Kidney epithelial cell (primary cell): ENCODE measurements at places on chromosomes 4 and X. TPM values are rescaled to one million over a fixed set of nuclear protein-coding genes. Genes with fewer than 3 reads are reported as not detected.

CXorf49 gene
- 52.7 and 80.7 TPM in 2 replicates for total RNA-seq

DNA sequence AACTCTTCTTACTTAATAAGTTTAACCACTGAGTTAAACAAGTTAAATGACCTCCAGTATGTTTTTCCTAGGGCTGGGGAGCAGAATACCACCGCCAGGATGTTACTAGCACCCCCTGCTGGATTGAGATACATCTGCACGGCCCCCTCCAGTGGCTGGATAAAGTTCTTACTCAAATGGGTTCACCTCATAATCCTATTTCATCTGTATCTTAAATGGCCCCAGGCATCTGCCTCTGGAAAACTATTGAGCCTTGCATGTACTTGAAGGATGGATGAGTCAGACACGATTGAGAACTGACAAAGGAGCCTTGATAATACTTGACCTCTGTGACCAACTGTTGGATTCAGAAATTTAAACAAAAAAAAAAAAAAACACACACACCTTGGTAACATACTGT lies 61.5 kb upstream of the MMAA start:
- no peak for DNase-seq

IL2RG gene
- total RNA-seq, result 0.08 TPM in 1 of 2 replicates, not detected in the other

LPAR4 gene
- total RNA-seq, result 0.21 TPM in 1 of 2 replicates, not detected in the other

MAGEB1 gene
- total RNA-seq, result not detected in 2 replicates

SH2D1A gene
- not detected in 2 replicates for total RNA-seq
